ENCODE measurements at places on chromosomes 3 and 15. TPM values are rescaled to one million over a fixed set of nuclear protein-coding genes. Genes with fewer than 3 reads are reported as not detected.

SYNPR gene
- not detected for total RNA-seq

CNTN6 gene
- total RNA-seq: 0.18 TPM

SCN11A gene
- total RNA-seq: under 0.01 TPM

DYNLT2B gene
- 8.7 TPM for total RNA-seq

CGNL1 gene
- 0.28 TPM for total RNA-seq

CCDC54 gene
- not detected for total RNA-seq

GAP43 gene
- total RNA-seq: 0.14 TPM

RETNLB gene
- total RNA-seq: not detected

MUSTN1 gene
- total RNA-seq: not detected

SLC28A1 gene
- total RNA-seq: not detected

RASGRP1 gene
- total RNA-seq: 0.37 TPM

DOCK3 gene
- total RNA-seq: 0.09 TPM

KNL1 gene
- 1.3 TPM for total RNA-seq

PPARG gene
- 16.2 TPM for total RNA-seq

QTRT2 gene
- 11.8 TPM for total RNA-seq

PIGZ gene
- 2.1 TPM for total RNA-seq

SGO1 gene
- 0.57 TPM for total RNA-seq

IL5RA gene
- not detected for total RNA-seq

GP9 gene
- total RNA-seq: not detected

TIMP4 gene
- 5.1 TPM for total RNA-seq

PYGO1 gene
- 8.6 TPM for total RNA-seq

RPS27L gene
- total RNA-seq: 675 TPM

ZNF80 gene
- total RNA-seq: not detected

PRR20G gene
- total RNA-seq: not detected

ECE2 gene
- not detected for total RNA-seq

NOX5 gene
- 0.09 TPM for total RNA-seq

ADGRG7 gene
- total RNA-seq: not detected

ST8SIA2 gene
- total RNA-seq: not detected

HYKK gene
- 2.1 TPM for total RNA-seq

ALG1L2 gene
- total RNA-seq: not detected

SLC38A3 gene
- not detected for total RNA-seq

TRPM1 gene
- total RNA-seq: not detected

RHOV gene
- under 0.01 TPM for total RNA-seq

TLR9 gene
- under 0.01 TPM for total RNA-seq

DUOXA2 gene
- not detected for total RNA-seq

ILDR1 gene
- not detected for total RNA-seq

NUP210 gene
- not detected for total RNA-seq

C3orf70 gene
- total RNA-seq: 0.14 TPM

COL8A1 gene
- total RNA-seq: 185 TPM

P2RY12 gene
- total RNA-seq: 0.46 TPM

DUOXA1 gene
- total RNA-seq: not detected

ERC2 gene
- total RNA-seq: not detected

AADACL2 gene
- total RNA-seq: not detected

ANKUB1 gene
- total RNA-seq: not detected

KLF15 gene
- total RNA-seq: 3.6 TPM

FRG2C gene
- not detected for total RNA-seq

RASL12 gene
- 6.5 TPM for total RNA-seq

SLC22A13 gene
- total RNA-seq: 0.28 TPM

AADAC gene
- 11.3 TPM for total RNA-seq

GPR87 gene
- total RNA-seq: not detected
